Activated naive CD4-positive, alpha-beta T cell treated with anti-CD3 and anti-CD28 coated beads for 36 hours (primary cell): ENCODE measurements at places on chromosomes 1 and 21. TPM values are rescaled to one million over a fixed set of nuclear protein-coding genes. Genes with fewer than 3 reads are reported as not detected.

Gene JMJD4
- 11.7 TPM for total RNA-seq

- peaks cover 6% of the 10 kb centered on the region for H3K27me3 ChIP-seq
- H3K36me3 ChIP-seq: no peaks in the 10 kb centered on the region
- no peak overlapping the region for H3K27ac ChIP-seq
Observed at GRCh38 chr1:162040657-162041056, 17.0 kb upstream of the OLFML2B start.

- no peaks in the 10 kb centered on the region for H3K27me3 ChIP-seq
- no peak overlapping the region for H3K27ac ChIP-seq
- DNase-seq: no peak
- H3K4me3 ChIP-seq: no peak overlapping the region
- no peaks in the 10 kb centered on the region for H3K4me1 ChIP-seq
- H3K36me3 ChIP-seq: peaks cover 5% of the 10 kb centered on the region
Observed at GRCh38 chr21:29385934-29386520, 87.3 kb downstream of the BACH1 start.

Gene HAPLN2
- total RNA-seq: 0.55 TPM

DNA sequence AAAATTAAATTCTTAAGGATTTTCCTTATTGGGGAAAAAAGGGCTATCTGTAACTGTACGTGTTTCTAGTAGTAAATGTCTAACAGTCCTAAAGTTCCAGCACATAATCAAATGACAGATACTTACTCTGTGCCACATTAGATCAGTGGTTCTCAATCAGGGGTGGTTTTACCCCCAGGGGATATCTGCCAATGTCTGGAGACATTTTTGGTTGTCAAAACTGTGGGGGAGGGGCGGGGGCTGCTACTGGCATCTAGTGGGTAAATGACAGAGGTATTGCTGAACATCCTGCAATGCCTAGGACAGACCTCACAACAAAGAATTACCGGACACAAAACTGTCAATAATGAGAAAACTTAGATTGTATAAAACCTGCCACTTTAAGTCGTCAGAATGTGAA lies 33.4 kb upstream of the PTPRC start:
- DNase-seq: peak; percentile 55
- H3K27me3 ChIP-seq: no peaks in the 10 kb centered on the region
- H3K36me3 ChIP-seq: peaks cover 12% of the 10 kb centered on the region
- no peak overlapping the region for H3K4me3 ChIP-seq
- peaks cover 77% of the 10 kb centered on the region for H3K4me1 ChIP-seq
- no peak overlapping the region for H3K27ac ChIP-seq

DNA sequence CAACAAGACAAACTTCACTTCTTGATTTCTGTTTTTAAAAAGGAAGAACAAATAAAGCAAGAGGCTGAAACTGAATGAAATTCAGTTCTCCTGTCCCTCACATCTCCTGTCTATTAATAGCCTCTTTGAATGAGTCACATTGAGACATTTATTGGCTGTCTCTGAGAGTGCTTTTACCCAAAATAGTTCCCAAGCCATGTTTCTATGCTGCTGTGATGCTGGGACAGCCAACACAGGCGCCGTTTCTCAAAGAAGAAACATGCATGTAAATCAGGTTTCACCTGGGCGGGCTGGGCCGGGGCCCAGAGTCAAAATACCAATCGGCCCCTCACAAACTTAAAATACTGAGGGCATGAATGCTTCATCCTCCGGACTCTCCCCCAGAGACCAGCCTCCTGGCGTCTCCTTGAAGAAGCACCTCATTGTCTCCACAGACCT lies 105.2 kb downstream of the EDEM3 start:
- H3K36me3 ChIP-seq: no peaks in the 10 kb centered on the region
- H3K4me1 ChIP-seq: no peaks in the 10 kb centered on the region
- no peak overlapping the region for H3K4me3 ChIP-seq
- DNase-seq: no peak

Gene FLAD1
- total RNA-seq: 27.2 TPM

- no peaks in the 10 kb centered on the region for H3K27me3 ChIP-seq
- no peak overlapping the region for H3K27ac ChIP-seq
- no peak overlapping the region for H3K4me3 ChIP-seq
Observed at GRCh38 chr21:35190201-35190701, 141.1 kb upstream of the RUNX1 start.

- H3K4me3 ChIP-seq: no peak overlapping the region
- no peak overlapping the region for H3K27ac ChIP-seq
- H3K27me3 ChIP-seq: no peaks in the 10 kb centered on the region
- DNase-seq: no peak
- no peaks in the 10 kb centered on the region for H3K4me1 ChIP-seq
Observed at GRCh38 chr1:27027575-27028250, 15.1 kb upstream of the TENT5B start.

GRCh38 chr1:244918421-244919319 lies 54.3 kb upstream of the HNRNPU start:
- H3K27ac ChIP-seq: peak overlapping the region; percentile 30
- H3K4me3 ChIP-seq: peak overlapping the region; percentile 77
- peak; percentile 44 for DNase-seq
- no peaks in the 10 kb centered on the region for H3K27me3 ChIP-seq

GRCh38 chr21:17389311-17389710 lies 123.5 kb upstream of the CXADR start:
- H3K27me3 ChIP-seq: peaks cover 4% of the 10 kb centered on the region
- DNase-seq: no peak
- H3K4me1 ChIP-seq: no peaks in the 10 kb centered on the region
- H3K27ac ChIP-seq: no peak overlapping the region
- no peak overlapping the region for H3K4me3 ChIP-seq

DNA sequence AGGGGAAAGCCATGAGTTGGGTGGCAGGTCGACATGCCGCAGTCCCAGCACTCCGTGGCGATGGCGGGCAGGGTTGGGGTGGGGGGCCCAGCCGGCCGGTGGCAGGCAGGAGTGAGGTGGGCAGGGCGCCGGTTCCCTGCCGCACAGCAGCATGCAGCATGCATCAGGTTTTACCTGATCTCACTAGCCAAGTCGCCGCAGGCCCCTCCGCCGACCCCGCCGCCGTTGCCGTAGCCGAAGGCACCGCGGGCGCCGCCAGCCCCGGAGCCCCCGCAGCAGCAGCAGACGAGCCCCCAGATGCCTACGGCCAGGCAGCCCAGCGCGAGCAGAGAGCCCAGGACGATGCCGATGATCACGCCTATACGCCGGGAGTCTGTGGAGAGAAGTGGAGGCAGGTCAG lies 6.7 kb downstream of the VSIG8 start:
- H3K4me1 ChIP-seq: peaks cover 10% of the 10 kb centered on the region
- no peaks in the 10 kb centered on the region for H3K36me3 ChIP-seq
- no peak for DNase-seq
- no peaks in the 10 kb centered on the region for H3K27me3 ChIP-seq
- peak overlapping the region; percentile 81 for H3K4me3 ChIP-seq

GRCh38 chr1:22186311-22186710 lies 43.4 kb upstream of the WNT4 start:
- no peaks in the 10 kb centered on the region for H3K36me3 ChIP-seq
- peaks cover 16% of the 10 kb centered on the region for H3K27me3 ChIP-seq
- DNase-seq: no peak
- no peaks in the 10 kb centered on the region for H3K4me1 ChIP-seq

Gene IL10
- not detected for total RNA-seq

- no peaks in the 10 kb centered on the region for H3K36me3 ChIP-seq
- H3K27ac ChIP-seq: no peak overlapping the region
- no peak overlapping the region for H3K4me3 ChIP-seq
- H3K4me1 ChIP-seq: peaks cover 2% of the 10 kb centered on the region
Observed at GRCh38 chr1:21673277-21673780, 4.2 kb upstream of the RAP1GAP start.

GRCh38 chr21:30227633-30228404 lies 11.9 kb upstream of the CLDN8 start:
- no peaks in the 10 kb centered on the region for H3K27me3 ChIP-seq
- H3K36me3 ChIP-seq: no peaks in the 10 kb centered on the region
- no peak for DNase-seq
- H3K27ac ChIP-seq: no peak overlapping the region

GRCh38 chr1:88327391-88328267 lies 356.4 kb upstream of the PKN2 start:
- H3K27ac ChIP-seq: no peak overlapping the region
- peaks cover 2% of the 10 kb centered on the region for H3K27me3 ChIP-seq
- no peak overlapping the region for H3K4me3 ChIP-seq
- DNase-seq: peak; percentile 4
- H3K4me1 ChIP-seq: no peaks in the 10 kb centered on the region
- H3K36me3 ChIP-seq: no peaks in the 10 kb centered on the region

- no peaks in the 10 kb centered on the region for H3K27me3 ChIP-seq
- DNase-seq: no peak
- H3K4me3 ChIP-seq: no peak overlapping the region
- no peaks in the 10 kb centered on the region for H3K4me1 ChIP-seq
- H3K27ac ChIP-seq: no peak overlapping the region
Observed at GRCh38 chr1:203379825-203380224, 28.9 kb upstream of the FMOD start.

Gene UBL4B
- total RNA-seq: not detected

- no peak for DNase-seq
- H3K4me3 ChIP-seq: no peak overlapping the region
- H3K27me3 ChIP-seq: peaks cover 3% of the 10 kb centered on the region
- no peaks in the 10 kb centered on the region for H3K36me3 ChIP-seq
- no peaks in the 10 kb centered on the region for H3K4me1 ChIP-seq
- H3K27ac ChIP-seq: no peak overlapping the region
Observed at GRCh38 chr1:62263814-62264353, 55.4 kb downstream of the KANK4 start.

Gene POU3F1
- not detected for total RNA-seq

GRCh38 chr1:17915511-17916197 lies 160.5 kb downstream of the ACTL8 start:
- no peaks in the 10 kb centered on the region for H3K4me1 ChIP-seq
- H3K27me3 ChIP-seq: peaks cover 36% of the 10 kb centered on the region
- no peaks in the 10 kb centered on the region for H3K36me3 ChIP-seq

Gene PYCR2
- 149 TPM for total RNA-seq

Gene CAP1
- 525 TPM for total RNA-seq

DNA sequence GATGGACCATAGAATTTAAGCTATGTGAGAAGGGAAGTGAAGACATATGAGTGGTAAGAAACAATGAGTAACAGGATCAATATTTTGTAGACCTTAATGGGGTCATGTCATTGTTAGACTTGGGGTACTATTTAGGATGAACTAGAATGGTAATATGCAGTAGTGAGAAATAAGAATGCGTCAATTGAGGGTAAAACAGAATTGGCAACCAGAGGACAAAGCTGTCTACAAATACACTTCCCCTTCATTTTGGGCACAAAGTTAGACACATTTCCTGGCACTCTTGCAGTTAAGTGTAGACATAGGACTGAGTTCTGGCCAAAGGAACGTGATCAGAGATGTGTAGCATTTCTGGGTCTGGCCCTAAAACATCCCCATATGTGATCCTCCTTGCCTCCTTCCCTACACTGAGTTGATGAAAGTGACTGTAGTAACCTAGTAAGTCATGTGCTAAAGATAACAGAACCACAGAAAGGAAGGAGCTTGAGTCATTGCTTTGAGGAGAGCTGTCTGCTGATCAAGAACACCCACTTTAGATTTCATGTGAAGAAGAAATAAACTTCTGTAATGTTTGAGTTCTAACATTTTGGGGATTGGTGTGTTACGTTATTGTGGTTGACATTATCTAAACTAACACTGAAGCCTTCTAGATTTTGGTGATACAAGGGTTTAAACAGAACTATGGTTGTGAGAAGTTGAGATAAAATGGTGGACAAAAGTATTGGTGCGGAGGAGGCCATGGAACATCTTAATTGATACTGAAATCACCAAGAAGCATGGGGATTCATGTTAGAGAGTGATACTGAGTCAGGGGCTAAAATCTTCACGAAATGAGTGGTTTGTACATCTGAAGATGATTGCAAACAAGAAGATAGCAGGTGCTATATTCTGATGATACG lies 41.7 kb downstream of the CD55 start:
- H3K4me1 ChIP-seq: peaks cover 5% of the 10 kb centered on the region
- no peak overlapping the region for H3K27ac ChIP-seq
- peak; percentile 39 for DNase-seq
- H3K27me3 ChIP-seq: no peaks in the 10 kb centered on the region
- H3K4me3 ChIP-seq: no peak overlapping the region
- peaks cover 14% of the 10 kb centered on the region for H3K36me3 ChIP-seq

- no peak for DNase-seq
- no peak overlapping the region for H3K4me3 ChIP-seq
- no peak overlapping the region for H3K27ac ChIP-seq
- H3K4me1 ChIP-seq: no peaks in the 10 kb centered on the region
- H3K27me3 ChIP-seq: peaks cover 11% of the 10 kb centered on the region
- H3K36me3 ChIP-seq: no peaks in the 10 kb centered on the region
Observed at GRCh38 chr1:175134500-175134899, 58.1 kb downstream of the KIAA0040 start.

Gene GPR25
- total RNA-seq: not detected

DNA sequence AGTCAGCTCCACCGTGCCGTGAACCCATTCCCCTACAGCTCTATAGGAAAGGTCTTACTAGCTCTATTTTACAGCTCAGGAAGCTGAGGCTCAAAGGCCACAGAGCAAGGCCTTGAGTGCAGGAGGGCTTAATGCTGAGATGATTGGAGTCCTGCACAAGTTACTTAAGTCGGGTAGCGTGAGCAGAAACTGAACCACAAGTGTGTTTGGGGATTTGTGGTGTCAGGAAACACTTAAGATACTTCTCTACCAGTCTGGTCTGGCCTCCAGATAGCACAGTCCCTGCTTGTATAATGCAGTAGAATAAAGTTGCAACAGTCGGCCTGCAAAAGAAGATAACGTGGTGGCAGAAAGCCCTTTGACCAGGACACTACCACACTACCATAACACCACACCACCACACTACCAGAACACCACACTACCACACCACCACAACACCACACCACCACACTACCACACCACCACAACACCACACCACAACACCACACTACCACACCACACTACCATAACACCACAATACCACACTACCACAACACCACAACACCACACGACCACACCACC lies 118.1 kb downstream of the SPSB1 start:
- H3K27ac ChIP-seq: peak overlapping the region; percentile 1
- no peak overlapping the region for H3K4me3 ChIP-seq
- peaks cover 33% of the 10 kb centered on the region for H3K4me1 ChIP-seq
- no peaks in the 10 kb centered on the region for H3K36me3 ChIP-seq
- DNase-seq: peak; percentile 16
- no peaks in the 10 kb centered on the region for H3K27me3 ChIP-seq

DNA sequence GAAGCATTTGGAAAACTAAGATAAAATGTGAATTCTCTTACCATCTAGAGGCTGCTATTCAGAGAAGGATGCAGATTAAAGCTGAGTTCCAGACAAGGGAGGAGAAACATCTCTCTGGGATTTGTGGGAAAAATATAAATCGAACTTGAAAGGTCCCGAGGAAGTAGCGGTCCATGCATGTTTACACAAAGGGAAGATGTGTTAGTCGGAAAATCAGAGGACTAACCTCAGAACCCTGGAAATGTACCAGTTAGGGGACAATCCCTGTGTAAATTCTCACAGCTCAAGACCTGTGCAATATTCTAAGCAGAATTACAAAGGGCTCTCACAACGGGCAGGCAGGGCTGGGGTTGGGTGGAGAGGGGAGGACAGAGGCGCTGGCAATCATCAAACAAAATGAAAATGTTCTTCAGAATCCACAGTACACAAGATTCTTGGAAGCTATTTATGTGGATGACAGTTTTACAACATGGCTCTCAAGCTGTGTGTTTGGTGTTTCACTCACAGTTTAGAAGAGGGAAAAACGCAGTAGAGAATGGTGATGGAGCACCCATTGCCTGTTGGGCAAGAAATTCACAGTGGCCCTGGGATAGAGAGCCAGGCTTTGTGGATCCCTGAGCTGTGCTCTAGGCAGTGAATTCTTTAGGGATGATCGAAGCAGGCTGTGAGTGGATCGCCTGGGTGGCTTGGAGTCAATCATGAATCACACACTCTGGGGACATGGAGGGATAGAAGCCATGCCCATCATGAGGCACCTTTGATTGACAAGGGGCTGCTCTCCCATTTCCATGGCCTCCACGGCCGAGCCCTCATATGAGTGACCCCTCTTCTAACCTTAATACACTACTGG lies 47.6 kb downstream of the KCNJ6 start:
- H3K27ac ChIP-seq: no peak overlapping the region
- DNase-seq: no peak
- no peak overlapping the region for H3K4me3 ChIP-seq
- H3K36me3 ChIP-seq: no peaks in the 10 kb centered on the region

Gene SH3BP5L
- total RNA-seq: 20.3 TPM
